ENCODE measurements at places on chromosomes 16 and 17.

- DNase-seq = no peak
Observed at GRCh38 chr17:42913522-42913921, 12.9 kb downstream of the G6PC1 start.

GRCh38 chr16:49800876-49801275, 55.0 kb downstream of the ZNF423 start:
- DNase-seq = no peak

GRCh38 chr17:82096709-82097183, 1.3 kb downstream of the FASN start:
- DNase-seq = no peak

GRCh38 chr16:67087803-67088202, 21.9 kb upstream of the PHAF1 start:
- no peak for DNase-seq

- DNase-seq = no peak
Observed at GRCh38 chr16:73217654-73218053, 169.7 kb upstream of the ZFHX3 start.

DNA sequence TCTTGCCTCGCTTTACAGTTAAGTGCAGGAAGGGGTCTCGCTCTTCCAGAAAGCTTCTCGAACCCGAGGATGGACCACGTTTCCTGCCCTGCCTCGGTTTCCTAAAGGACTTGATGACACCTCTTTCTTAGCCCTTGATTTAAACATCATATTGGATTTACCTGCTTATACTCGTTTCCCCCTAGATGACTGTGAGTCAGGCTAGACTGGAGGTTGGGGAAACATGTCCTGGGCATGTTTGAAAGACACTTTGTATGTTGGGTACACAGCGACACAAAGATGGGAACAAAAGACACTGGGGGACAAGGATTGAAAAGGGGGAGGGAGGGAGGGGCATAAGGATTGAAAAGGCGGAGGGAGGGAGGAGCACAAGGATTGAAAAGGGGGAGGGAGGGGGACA, 30.0 kb downstream of the SDK2 start:
- DNase-seq = no peak

- DNase-seq = no peak
Observed at GRCh38 chr17:335691-336090, 16.9 kb downstream of the RPH3AL start.

GRCh38 chr16:15556130-15556529, 86.8 kb downstream of the MARF1 start:
- no peak for DNase-seq

GRCh38 chr16:35746281-35746962, 2287.0 kb downstream of the TP53TG3F start:
- no peak for DNase-seq

- no peak for DNase-seq
Observed at GRCh38 chr17:29037739-29038084, 5.2 kb upstream of the PIPOX start.

- DNase-seq = no peak
Observed at GRCh38 chr16:24540602-24541210, 1.3 kb downstream of the RBBP6 start.

GRCh38 chr17:27975146-27976011, 67.1 kb upstream of the NLK start:
- no peak for DNase-seq

GRCh38 chr17:77409282-77410161, 268.8 kb downstream of the SEC14L1 start:
- no peak for DNase-seq

DNA sequence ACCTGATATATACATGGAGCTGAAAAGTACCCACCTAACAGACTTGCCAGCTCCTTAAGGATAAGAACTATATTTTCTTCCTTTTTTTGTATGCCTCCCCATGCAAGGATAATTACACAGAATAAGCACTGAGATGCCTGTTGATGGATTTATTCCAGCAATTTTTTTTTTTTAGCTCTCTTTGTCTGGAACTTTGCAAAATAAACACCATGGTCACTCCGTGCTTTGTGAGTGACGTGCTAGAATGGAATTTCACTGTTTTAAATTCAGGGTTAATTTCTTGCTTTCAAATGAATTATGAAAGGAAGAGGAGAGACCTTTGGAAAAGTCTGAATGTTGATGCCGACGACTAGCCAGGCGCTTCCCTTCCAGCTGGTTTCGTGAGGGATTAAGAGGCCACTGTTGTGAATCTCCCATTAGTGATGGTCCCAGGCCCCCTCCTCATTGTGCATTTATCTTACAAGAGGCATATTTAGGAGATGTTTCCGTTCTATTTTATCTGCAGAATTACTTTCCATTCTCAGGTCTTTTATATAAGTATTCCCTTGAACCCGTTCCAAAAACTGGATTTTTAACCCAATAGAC, 529.1 kb downstream of the WWOX start:
- no peak for DNase-seq

- no peak for DNase-seq
Observed at GRCh38 chr17:40035162-40035559, 19.0 kb downstream of the MED24 start.

- no peak for DNase-seq
Observed at GRCh38 chr17:73560661-73561060, 83.6 kb downstream of the SDK2 start.

DNA sequence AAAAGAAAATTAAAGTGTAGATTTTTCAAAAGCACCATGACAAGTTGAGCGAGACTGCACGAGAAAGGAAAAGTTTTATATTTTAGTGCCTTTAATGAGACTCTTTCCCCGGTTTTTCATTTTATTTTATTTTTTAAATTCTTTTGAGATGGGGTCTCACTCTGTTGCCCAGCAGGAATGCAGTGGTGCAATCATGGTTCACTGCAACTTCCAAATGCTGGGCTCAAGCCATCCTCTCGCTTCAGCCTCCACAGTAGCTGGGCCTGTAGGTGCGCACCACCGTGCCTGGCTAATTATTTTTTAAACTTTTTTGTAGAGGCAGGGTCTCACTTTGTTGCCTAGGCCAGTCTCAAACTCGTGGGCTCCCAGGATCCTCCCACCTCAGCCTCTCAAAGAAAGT, 5.7 kb upstream of the ATP2A3 start:
- no peak for DNase-seq

DNA sequence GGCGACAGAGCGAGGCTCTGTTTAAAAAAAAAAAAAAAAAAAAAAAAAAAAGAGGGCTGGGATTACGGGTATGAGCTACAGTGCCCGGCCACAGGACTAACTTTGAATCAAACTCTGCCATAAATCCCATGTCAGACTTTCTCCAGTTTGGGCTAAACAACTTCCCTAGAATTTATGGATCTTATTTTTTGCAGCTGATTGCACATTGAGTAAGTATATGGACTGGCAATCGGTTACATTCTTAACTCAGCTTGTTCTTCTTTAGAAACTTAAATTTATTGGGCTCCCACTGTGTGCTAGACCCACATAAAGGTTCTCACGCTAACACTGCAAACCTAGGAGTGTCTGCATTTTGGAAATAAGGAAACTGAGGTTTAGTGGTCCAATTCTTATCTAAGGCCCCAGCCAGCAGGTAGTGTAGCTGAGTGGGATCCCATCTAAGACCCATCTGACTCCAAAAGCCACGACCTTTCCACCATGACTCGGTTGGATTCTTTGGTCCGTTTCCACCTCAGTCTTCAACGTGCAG, 718 bp upstream of the CBFB start:
- no peak for DNase-seq

GRCh38 chr16:48378836-48379235, 6.4 kb downstream of the SIAH1 start:
- DNase-seq = no peak

- DNase-seq = no peak
Observed at GRCh38 chr17:49691086-49691676, 13.3 kb upstream of the SPOP start.

GRCh38 chr16:12147681-12148080, 171.1 kb downstream of the SNX29 start:
- DNase-seq = no peak

- DNase-seq = no peak
Observed at GRCh38 chr16:75653922-75654321, 6.3 kb downstream of the TERF2IP start.

GRCh38 chr17:59107306-59107670, 608 bp upstream of the TRIM37 start:
- DNase-seq = no peak

- DNase-seq = no peak
Observed at GRCh38 chr16:24635900-24636610, 93.4 kb upstream of the TNRC6A start.

DNA sequence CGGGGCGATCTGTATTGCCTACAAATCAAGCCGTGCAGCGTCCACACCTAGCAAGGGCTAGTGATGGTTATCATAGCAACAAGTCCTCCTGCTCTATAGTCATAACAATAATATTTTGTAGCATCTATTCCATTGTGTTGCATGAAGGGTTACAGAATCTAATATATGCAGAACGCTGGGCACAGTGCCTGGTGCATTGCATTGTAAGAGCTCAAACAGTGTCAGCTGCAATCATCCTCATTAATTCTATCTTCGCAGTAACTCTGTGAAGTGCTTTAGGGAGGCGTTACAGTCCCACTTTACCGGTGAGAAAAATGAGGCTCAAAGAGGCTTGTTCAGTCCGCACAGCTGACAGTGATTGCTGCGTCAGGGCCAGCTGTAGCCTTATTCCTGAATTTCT, 149.4 kb downstream of the RBFOX1 start:
- no peak for DNase-seq

DNA sequence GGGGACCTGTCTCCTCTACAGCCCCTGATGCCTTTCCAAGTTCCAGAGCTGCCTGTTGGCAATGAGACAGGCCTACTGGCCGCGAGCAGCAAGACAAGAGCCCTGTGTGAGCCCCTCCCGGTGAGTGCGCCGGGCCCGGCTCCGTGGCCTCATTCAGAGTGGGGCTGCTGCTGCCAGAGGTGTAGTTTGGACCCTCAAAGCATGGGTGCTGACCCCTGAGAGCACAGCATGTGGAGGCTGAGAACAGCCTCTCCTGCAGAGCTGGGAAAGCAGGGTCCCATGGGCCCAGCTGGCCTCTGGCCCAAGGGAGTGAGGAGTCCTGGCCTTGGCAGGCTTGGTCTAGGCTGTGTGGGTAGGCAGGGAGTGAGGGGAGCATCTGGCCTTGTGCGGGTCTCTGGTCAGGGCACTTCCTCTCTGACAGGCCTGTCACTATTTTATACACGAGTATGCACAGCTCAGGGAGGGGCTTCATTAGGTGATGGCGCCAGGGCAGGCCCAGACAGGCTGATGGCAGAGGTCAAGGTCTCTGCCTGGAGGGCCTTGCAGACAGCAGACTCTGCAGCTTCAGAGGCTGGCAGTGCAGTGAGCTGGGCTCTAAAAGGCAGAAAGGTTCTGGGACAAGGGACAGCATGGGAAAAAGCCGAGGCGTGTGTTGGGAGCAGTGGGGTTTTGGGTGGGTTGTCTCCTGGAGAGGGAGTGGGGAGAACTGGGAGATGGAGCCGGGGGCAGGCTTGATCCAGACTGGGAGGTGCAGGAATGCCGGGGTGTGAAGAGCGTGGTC, 43.4 kb downstream of the ADCY7 start:
- no peak for DNase-seq

- peak; percentile 81 for DNase-seq
Observed at GRCh38 chr17:58331815-58332777, 3.5 kb upstream of the TSPOAP1 start.

All from stimulated activated CD8-positive, alpha-beta memory T cell treated with anti-CD3 and anti-CD28 coated beads, Interleukin-4, amount 100 ng/mL, for 1 hour (primary cell).